ENCODE measurements at places on chromosomes 16 and 17. TPM values are rescaled to one million over a fixed set of nuclear protein-coding genes. Genes with fewer than 3 reads are reported as not detected.

The GFAP gene
- not detected for total RNA-seq

- DNase-seq, result no peak
Measured at GRCh38 chr17:31453896-31454295, 62.4 kb downstream of the RAB11FIP4 start.

GRCh38 chr17:28948873-28949184 is 2.5 kb downstream of the PHF12 start:
- no peak for DNase-seq

- no peak for DNase-seq
Measured at GRCh38 chr17:3803308-3803640, 2.3 kb upstream of the ITGAE start.
